ENCODE measurements at places on chromosomes 6 and 20. TPM values are rescaled to one million over a fixed set of nuclear protein-coding genes. Genes with fewer than 3 reads are reported as not detected.

The RPP40 gene
- 8.3 TPM for total RNA-seq

The HAO1 gene
- total RNA-seq = not detected

GRCh38 chr6:111689946-111690345 is 84.3 kb upstream of the TRAF3IP2 start:
- DNase-seq = no peak

DNA sequence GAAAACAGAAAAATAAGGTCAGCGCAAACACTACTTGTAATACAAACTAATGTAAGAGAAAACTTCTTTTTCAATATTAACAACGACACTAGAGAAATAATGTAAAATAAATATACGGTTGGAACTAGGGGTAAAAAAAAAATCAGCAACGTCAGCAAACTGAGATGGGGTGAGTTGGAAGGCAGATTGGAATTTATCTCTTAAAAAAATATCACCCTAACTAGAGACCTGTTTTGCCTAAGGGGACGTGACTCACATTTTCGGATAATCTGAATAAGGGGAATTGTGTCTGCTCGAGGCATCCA is 705 bp upstream of the UTRN start:
- DNase-seq = no peak

DNA sequence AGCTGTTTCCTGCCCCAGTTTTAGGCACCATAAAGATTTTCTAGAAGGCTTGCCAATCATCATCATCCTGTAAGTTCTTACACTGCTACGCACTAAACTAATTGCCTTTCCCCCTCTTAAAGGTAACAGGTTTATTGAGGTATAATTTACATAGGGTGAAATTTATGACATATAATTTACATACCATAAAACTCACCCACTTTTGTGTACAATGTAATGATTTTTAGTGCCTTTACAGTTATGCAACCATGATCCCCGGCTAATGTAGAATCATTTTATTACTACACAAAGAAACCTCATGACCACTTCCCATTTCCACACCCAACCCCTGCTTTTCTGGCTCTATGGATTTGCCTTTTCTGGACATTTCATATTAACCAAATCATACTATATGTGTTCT is 21.1 kb downstream of the GCNT2 start:
- DNase-seq = no peak

Data from osteoblast (primary cell).